ENCODE measurements at places on chromosomes 2 and 18.
A peak's percentile ranks its signal among the peaks of the same experiment; 100 is the strongest.

- DNase-seq = no peak
Measured at GRCh38 chr2:215420471-215420935, 15.4 kb downstream of the FN1 start.

DNA sequence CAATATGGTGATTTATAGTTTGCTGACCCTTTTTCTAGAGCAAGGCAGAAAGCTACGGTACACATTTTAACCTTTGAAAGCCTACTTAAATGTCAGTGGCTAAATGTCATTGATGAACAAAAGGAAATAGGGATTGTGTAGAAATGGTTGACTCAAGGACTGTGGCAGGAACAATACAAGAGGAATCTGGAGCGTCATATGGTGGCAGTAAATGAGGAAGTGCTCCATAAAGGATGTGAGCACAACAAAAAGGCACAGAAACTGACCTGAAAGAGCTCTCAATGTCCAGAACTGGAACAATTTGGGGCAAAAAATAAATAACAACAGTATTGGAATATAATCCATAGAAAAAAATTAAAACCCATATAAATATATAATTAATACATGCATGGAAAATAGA is 443.9 kb upstream of the VRK2 start:
- DNase-seq = no peak

GRCh38 chr2:88141952-88142351 is 14.1 kb upstream of the FABP1 start:
- no peak for DNase-seq

GRCh38 chr2:167177196-167177595 is 288.9 kb downstream of the XIRP2 start:
- no peak for DNase-seq

- no peak for DNase-seq
Measured at GRCh38 chr18:3281456-3282400, 19.8 kb downstream of the MYL12B start.

GRCh38 chr18:51108330-51108729 is 78.3 kb downstream of the SMAD4 start:
- DNase-seq = no peak

GRCh38 chr2:180846756-180847472 is 133.5 kb upstream of the UBE2E3 start:
- DNase-seq = no peak

- no peak for DNase-seq
Measured at GRCh38 chr2:237754182-237754581, 44.4 kb upstream of the RBM44 start.

GRCh38 chr2:142944264-142944663 is 66.8 kb downstream of the KYNU start:
- no peak for DNase-seq

DNA sequence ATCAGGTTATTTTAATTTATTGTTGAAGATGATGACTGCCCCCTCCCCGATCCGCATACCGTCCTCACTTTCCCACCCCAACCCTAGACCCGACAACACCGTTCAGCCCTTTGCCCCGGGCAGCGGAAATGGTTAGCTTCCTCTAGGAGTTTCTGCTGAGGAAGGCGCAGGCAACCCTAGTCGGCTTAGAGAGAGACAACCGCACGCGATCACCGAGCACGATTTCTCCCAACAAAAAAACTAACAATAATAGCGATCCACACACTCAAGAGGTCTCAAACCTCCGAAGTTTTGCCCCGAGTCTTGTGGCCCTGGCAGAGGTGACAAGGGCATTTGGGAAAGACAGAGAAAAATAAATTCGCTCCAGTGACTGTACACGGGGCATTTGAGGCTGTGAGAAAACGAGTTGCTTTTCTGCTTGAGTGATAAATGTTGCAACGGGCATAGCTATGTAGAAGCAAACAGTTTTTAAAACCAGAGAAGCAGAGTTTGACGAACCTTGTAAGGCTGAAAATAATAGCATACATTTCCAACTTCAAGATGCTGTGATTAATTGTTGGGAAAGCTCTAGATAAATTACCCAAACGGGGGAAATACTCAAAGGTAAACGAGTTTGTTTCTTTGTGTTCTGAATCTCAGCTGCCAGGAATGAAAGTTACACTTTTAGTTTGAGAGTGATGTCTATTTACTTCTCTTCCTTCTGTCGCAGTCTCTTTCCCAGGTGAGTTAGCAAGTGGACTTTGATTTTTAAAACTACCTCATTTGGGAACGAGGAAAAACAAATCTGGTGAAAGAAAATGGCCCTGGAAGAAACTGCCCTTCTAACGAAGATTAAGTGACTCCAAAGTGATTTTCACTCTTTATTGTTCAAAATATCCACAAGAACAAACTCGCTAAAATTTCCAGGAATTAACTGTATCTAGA is 11.0 kb upstream of the SIX3 start:
- DNase-seq = no peak

DNA sequence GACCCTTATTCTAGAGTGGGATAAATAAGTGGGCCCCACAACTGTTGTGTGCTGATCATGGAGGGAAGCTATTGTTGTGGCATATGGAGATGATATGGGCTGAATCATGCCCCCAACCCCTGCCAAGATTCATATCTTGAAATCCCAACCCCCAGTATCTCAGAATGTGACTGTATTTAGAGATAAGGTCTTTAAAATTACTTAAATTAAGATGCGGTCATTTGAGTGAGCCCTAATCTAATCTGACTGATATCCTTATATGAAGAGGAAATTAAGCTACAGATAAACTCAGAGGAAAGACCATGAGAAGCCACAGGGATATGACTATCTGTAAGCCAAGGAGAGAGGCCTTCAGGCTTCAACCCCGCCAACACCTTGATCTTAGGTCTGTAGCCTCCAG is 188.3 kb upstream of the RND3 start:
- DNase-seq = no peak

DNA sequence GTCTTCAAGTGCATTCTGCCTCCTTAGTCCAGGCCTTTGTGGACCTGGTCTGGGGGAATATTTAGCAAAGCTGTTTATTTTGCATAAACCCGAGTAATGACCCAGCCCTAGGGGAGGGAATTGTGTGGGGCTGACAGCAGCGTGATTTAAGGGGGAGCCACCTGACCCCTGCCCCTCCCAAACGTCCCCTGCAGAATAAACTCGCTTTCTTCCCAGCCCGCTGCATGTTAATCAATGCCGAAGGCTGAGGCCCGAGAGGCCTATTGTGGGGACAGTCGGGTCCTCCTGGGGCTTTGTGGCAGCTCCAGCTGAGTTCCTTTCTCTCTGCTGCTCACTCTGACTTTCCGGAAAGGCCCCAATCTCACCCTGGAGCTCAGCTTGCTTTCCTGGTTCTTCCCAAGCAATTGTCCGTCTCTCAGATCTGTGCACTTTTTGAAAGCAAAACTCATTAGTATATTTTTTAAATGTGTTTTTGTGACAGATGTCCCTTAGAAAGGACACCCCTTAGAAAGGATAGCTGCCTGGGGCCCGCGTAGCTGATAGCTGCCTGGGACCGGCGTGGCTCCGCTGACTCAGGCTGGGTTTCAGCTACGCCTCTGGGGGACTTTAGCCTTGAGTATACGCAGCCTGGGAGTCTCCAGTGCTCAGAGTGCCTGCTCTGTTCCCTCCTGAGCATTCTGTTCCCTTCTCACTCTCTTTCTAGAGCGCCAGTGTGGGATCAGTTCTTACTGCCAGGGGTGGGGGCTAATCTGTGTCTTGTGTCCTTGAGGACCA is 158.3 kb downstream of the GLI2 start:
- DNase-seq = no peak

- no peak for DNase-seq
Measured at GRCh38 chr2:183872131-183872530, 726.2 kb upstream of the ZNF804A start.

GRCh38 chr18:40004246-40004645 is 1950.8 kb upstream of the PIK3C3 start:
- DNase-seq = no peak

DNA sequence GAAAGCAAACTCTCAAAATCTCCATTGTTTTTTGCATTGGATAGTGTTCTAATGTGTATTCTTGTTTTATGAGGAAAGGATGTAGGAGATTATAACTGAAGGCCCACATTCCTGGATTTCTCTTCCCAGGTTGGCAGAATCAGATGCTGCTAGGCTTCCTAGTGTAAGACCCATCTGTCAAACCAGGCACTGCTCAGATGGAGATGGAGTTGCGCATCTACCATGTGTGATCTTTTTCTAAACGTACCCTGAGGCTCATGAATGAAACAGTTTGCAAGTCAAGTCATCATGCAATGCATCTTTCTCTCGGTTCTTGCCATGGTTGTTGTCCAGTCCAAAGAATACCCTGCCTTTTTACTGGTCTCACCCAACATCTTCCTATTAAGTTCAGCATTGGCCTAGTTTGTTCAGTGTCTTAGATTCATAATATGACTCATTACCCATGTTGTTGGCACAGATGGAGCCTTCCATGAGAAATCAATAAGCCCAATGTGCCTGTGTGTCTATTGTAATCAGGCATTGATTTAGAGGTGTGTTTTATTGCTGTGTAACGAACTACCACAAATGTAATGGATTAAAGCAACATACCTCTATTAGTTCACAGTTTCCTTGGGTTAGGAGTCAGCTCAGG is 127.4 kb downstream of the NYAP2 start:
- DNase-seq = no peak

- no peak for DNase-seq
Measured at GRCh38 chr2:45031028-45031427, 21.8 kb upstream of the SIX2 start.

GRCh38 chr2:112840068-112840445 is 3.5 kb upstream of the IL1B start:
- no peak for DNase-seq

- DNase-seq = no peak
Measured at GRCh38 chr2:10610213-10610910, 79.4 kb downstream of the NOL10 start.

GRCh38 chr2:177322801-177323261 is 58.3 kb upstream of the NFE2L2 start:
- peak; percentile 46 for DNase-seq

DNA sequence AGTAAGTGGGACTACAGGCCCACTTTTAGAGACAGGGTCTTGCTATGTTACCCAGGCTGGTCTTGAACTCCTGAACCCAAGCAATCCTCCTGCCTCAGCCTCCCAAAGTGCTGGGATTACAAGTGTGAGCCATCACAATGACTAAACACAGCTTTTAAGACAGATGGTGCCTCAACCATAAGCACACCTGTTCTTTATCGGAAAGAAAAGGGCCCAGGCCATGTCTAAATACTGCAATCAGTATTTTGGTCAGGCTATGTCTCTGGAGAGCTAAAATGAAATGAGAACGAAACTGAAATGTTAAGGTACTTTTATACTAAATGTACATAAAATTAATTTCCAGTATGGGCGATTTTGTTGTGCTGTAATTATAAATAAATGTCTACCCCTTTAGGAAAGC is 69.5 kb upstream of the SPTBN1 start:
- no peak for DNase-seq
